HepG2 (cell line): ENCODE measurements at places on chromosomes 13 and 19. TPM values are rescaled to one million over a fixed set of nuclear protein-coding genes. Genes with fewer than 3 reads are reported as not detected.

Gene AMER2
- total RNA-seq = not detected in 2 replicates

Gene CLEC17A
- total RNA-seq = not detected in 2 replicates

DNA sequence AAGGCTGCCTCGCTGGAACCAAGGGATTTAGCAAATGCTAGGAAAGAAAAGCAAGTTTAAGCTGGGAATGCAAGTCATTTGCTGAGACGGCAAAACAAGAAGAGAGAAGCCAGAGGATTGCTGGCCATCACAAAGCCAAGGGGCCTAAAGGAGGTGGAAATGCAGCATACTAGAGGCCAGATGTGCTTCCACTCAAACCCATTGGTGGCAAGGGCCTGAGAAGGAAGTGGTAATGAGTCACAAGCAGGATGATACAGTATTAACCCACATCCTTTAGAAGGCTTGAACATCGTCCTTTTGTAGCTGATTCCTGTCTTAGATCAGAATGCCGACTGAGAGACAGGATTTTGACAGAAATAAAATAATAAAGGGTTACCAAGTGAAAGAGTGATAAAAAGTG is 68.2 kb downstream of the ITGBL1 start:
- no peaks in the 10 kb centered on the region for H3K4me1 ChIP-seq
- H3K27me3 ChIP-seq = no peaks in the 10 kb centered on the region
- no peak overlapping the region for H3K27ac ChIP-seq
- no peak for DNase-seq
- H3K36me3 ChIP-seq = no peaks in the 10 kb centered on the region

DNA sequence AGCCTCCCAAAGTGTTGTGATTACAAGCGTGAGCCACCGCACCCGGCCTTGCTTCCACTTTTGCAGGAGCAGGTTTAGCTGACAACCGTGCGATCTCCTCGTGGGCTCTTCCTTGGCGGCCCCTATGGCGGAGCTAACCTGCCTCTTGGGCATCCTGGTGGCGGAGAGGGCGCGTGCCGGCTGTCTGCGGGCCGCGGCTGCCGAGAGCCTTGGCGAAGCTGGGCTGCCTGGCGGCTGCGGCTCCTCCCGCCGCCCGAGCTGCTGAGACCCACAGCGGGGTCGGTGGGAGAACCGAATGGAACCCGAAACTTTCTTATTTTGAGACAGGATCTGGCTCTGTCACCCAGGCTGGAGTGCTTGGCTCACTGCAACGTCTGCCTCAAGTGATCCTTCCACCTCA is 55.7 kb downstream of the NLRP12 start:
- H3K4me1 ChIP-seq = no peaks in the 10 kb centered on the region
- H3K27me3 ChIP-seq = no peaks in the 10 kb centered on the region; the same call in 2 of the 3 replicates
- H3K4me3 ChIP-seq = no peak overlapping the region
- no peaks in the 10 kb centered on the region for H3K36me3 ChIP-seq

DNA sequence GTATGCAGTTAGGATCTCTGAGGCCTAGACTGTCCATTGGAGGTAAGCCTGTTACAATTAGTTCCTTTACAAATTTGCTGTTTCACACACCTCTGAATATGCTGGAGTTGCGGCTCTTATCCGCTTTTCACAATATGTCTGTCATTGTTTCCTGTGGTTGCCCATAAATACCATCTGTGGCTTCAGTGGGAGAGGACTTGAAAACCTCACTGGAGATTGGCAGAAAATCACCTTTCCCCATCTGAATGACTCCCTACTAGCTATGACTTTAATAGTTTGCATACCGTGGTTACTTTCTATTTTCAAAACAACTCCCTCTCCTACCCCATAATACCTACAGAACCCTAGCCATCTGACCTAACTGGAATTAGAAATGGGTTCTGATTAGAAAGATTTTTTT is 454.3 kb downstream of the PCDH17 start:
- H3K27me3 ChIP-seq = no peaks in the 10 kb centered on the region
- no peak overlapping the region for H3K27ac ChIP-seq
- H3K4me1 ChIP-seq = no peaks in the 10 kb centered on the region
- no peak overlapping the region for H3K4me3 ChIP-seq

GRCh38 chr13:71169180-71169579 is 697.8 kb downstream of the DACH1 start:
- H3K4me3 ChIP-seq = no peak overlapping the region
- no peak for DNase-seq
- H3K27ac ChIP-seq = no peak overlapping the region
- H3K36me3 ChIP-seq = no peaks in the 10 kb centered on the region
- H3K4me1 ChIP-seq = no peaks in the 10 kb centered on the region

DNA sequence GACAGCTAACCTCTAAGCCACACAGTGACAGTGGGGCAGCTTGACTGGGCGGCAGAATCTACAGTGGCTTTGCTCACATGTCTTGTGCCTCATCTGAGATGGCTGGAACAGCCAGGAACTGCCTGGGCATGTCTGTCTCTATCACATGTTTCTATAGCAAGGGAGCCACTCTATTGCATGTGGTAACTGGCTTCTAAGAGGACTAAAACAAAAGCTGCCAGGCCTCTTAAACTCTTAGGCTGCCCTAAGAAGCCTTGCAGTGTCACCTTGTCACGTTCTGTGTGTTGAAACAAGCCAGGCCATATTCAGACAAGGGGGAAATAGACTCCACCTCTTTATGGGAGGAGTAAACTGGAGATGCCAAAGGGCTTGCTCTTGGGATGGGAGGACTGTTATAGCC is 122.9 kb upstream of the MAB21L1 start:
- no peaks in the 10 kb centered on the region for H3K27me3 ChIP-seq
- no peaks in the 10 kb centered on the region for H3K4me1 ChIP-seq
- H3K27ac ChIP-seq = no peak overlapping the region
- H3K36me3 ChIP-seq = no peaks in the 10 kb centered on the region
- no peak for DNase-seq
